ENCODE measurements at places on chromosomes 7 and 10. TPM values are rescaled to one million over a fixed set of nuclear protein-coding genes. Genes with fewer than 3 reads are reported as not detected.

GRCh38 chr10:82969405-82969804 lies 1094.4 kb downstream of the NRG3 start:
- no peak for DNase-seq

Gene AKR1C4
- polyA plus RNA-seq, result not detected

Gene GLI3
- polyA plus RNA-seq, result 4.4 TPM

- no peak for DNase-seq
Measured at GRCh38 chr10:76547352-76547972, 1090.1 kb downstream of the KCNMA1 start.

GRCh38 chr10:25747084-25747483 lies 186.9 kb upstream of the MYO3A start:
- DNase-seq, result no peak

Gene STYXL1
- polyA plus RNA-seq, result 64.7 TPM

DNA sequence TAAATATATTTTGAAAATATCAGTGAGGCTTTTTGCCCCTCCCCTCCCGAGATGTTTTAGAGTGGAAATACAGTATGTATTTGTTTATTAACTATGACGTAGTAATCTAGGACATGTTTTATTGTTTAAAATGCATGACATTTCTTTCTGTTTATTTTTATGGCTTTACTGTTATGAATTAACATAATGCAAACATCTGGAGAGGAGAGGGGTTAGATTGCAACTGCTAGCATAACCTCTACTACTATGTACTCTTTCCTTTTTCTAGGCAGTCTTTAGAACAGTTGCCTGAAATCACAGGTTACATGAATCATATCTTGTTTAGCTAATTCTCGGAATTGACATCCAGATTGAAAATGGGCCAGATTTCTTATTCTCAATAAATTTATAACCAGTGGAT lies 7.4 kb downstream of the BTAF1 start:
- no peak for DNase-seq

Gene NME8
- polyA plus RNA-seq, result not detected

Gene LIPK
- polyA plus RNA-seq, result not detected

Measured in BJ (cell line).